Activated CD8-positive, alpha-beta T cell treated with anti-CD3 and anti-CD28 coated beads, Interleukin-2, amount 10 ng/mL, durations not matched to agents 7 days and 5 days (primary cell): ENCODE measurements at places on chromosomes 3 and 15.

DNA sequence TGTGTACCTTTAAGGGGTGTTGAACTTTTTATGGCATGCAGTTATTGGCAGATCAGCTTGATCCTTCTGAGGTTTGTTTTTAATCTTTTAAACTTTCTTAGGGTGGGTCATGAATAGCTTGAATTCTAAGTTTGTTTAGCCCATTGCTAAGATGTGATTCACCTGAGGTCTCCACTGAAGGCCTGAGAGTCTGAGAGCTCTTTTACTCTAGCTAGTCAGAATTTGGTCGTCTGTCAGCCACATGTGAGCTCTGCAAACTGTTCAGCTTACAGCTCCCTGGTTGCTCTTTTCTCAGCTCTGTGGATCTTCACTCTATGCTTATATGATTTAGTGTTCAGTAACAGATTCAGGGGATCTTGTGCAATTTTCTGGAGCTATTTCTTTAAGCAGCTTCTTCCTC lies 161.3 kb downstream of the ABHD5 start:
- peaks cover 36% of the 10 kb centered on the region for H3K27me3 ChIP-seq
- DNase-seq: no peak
- no peaks in the 10 kb centered on the region for H3K4me1 ChIP-seq

- DNase-seq: no peak
- no peaks in the 10 kb centered on the region for H3K36me3 ChIP-seq
- no peak overlapping the region for H3K27ac ChIP-seq
- no peak overlapping the region for H3K4me3 ChIP-seq
- peaks cover 11% of the 10 kb centered on the region for H3K27me3 ChIP-seq
Measured at GRCh38 chr15:79990280-79990996, 19.4 kb upstream of the BCL2A1 start.

DNA sequence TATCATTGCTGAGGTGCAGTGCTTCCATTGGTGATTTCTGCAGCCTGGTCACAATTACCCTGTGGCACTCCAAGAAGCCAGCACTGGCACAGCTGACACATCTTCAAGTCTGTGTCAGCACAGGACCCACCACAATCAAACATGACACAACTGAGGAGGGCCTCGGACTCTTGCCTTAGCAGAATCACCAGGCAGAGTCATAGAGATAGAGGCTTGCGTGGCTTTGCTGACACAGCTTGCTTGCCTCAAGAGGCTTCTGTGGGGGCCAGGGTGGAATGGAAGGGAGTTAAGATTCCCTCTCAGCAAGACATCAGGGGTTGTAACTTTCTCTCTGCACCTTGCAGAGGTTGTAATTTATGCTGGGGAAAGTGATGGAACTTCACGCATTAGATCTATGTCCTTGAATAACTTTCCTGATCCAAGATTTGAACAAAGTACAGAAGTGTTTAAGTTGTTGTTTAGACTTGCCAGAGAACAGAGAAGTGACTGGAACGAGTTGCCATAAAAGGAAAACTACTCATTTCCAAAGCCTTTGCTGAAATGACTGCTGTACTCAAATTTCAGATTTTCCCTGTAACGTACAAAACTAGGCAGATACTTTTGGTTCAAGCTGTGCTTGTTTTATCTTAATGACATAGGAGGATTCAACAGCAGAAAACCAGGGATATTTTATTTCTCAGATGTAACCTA lies 170.7 kb downstream of the DIPK2A start:
- H3K27ac ChIP-seq: no peak overlapping the region
- H3K4me1 ChIP-seq: no peaks in the 10 kb centered on the region
- no peaks in the 10 kb centered on the region for H3K36me3 ChIP-seq

- H3K36me3 ChIP-seq: peaks cover 29% of the 10 kb centered on the region
- DNase-seq: no peak
- peaks cover 10% of the 10 kb centered on the region for H3K4me1 ChIP-seq
- H3K4me3 ChIP-seq: no peak overlapping the region
Measured at GRCh38 chr3:169996063-169996462, 29.5 kb downstream of the SEC62 start.

- DNase-seq: no peak
- no peak overlapping the region for H3K4me3 ChIP-seq
- H3K27me3 ChIP-seq: peaks cover 16% of the 10 kb centered on the region
- no peaks in the 10 kb centered on the region for H3K36me3 ChIP-seq
- H3K27ac ChIP-seq: no peak overlapping the region
- H3K4me1 ChIP-seq: peaks cover 25% of the 10 kb centered on the region
Measured at GRCh38 chr3:100609963-100610362, 562 bp downstream of the ADGRG7 start.

- H3K4me3 ChIP-seq: no peak overlapping the region
- no peak for DNase-seq
- H3K4me1 ChIP-seq: peaks cover 5% of the 10 kb centered on the region
- H3K27me3 ChIP-seq: no peaks in the 10 kb centered on the region
- H3K36me3 ChIP-seq: no peaks in the 10 kb centered on the region
Measured at GRCh38 chr3:59535791-59536221, 486.0 kb upstream of the CFAP20DC start.

GRCh38 chr3:129228891-129229585 lies 20.4 kb upstream of the COPG1 start:
- H3K27me3 ChIP-seq: no peaks in the 10 kb centered on the region
- peak overlapping the region; percentile 62 for H3K27ac ChIP-seq
- no peak overlapping the region for H3K4me3 ChIP-seq
- peaks cover 4% of the 10 kb centered on the region for H3K36me3 ChIP-seq
- no peak for DNase-seq
- peaks cover 78% of the 10 kb centered on the region for H3K4me1 ChIP-seq

DNA sequence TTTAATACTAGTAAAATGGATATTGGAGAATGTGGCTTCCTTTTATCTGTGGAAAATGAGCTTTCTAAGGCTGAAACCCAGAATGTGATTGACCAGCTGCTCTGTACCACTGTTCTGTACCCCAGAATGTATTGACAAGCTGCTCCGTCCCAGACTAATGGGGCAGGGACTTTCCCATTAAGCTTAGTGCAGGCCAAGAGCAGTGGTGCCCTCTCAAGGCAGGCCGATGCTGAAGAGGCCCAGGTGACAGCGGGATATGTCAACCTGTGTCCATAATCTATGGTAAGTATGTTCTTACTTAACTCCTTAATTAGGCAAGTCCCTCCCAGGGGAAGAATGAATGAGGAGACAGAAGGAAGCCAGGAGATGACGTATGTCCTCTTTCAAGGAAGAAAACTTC lies 31.1 kb downstream of the SGO1 start:
- H3K4me1 ChIP-seq: peaks cover 5% of the 10 kb centered on the region
- no peaks in the 10 kb centered on the region for H3K27me3 ChIP-seq
- H3K4me3 ChIP-seq: no peak overlapping the region
- no peak overlapping the region for H3K27ac ChIP-seq
